Stimulated activated CD4-positive, alpha-beta T cell treated with anti-CD3 and anti-CD28 coated beads, Interleukin-15, amount 100 ng/mL, for 1 hour (primary cell): ENCODE measurements at places on chromosomes 13 and 19.

- peak; percentile 52 for DNase-seq
These were observed 33.0 kb downstream of the DEDD2 start for GRCh38 chr19:42184401-42184861.

DNA sequence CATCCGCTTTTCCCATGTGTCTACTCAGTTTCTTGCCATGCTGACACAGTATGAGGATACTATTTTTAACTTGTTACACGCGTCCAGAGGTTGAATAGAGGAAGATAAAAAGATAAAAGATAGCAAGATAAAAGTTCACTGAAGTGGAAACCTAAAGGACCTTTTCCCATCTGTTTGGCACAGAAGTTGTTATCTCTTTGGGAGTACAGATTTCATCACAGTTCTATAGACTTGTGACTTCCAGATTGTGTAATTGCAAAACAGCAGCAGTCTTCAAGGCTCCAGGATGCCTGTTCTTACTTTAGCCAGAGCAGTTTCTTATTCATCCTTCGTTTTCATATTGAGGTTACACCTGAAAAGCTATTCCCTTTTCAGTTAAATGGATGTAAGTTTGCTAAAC lies 369.2 kb downstream of the GPC5 start:
- DNase-seq = no peak

- DNase-seq = no peak
These were observed 708.2 kb downstream of the EFNB2 start for GRCh38 chr13:105827111-105827809.

DNA sequence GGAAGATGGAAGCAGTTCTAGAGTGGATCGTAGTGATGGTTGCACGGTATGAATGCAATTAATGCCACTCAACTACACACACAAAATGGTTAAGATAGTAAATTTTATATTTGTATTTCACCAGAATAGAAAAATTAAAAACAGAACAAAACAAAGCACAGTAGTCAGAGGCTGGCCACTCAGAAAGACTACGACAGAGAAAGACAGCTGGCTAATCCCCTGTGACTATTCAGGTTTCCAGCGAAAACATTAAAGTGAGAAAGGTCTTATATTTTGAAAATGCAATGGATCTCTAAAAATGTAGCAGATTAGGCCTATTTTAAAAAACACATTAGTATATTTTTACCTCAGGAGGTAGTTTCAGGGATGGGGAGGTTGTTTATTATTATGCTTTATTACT lies 131.3 kb upstream of the POSTN start:
- no peak for DNase-seq

DNA sequence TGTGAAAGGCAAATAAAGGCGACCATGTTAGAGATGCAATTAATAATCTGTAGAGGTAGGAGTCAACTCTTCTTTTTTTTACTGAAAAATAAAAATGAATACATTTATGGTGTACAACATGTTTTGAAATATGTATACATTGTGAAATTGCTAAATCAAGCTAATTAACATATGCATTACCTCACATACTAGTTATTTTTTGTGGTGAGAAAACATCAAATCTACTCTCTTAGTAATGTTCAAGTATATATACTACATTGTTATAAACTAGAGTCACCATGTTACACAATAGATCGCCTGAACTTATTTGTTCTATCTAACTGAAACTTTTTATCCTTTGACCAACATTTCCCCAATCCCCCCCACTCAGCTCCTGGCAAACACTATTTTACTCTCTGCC lies 143.2 kb downstream of the POU4F1 start:
- no peak for DNase-seq

- DNase-seq = no peak
These were observed 3.0 kb upstream of the DOCK6 start for GRCh38 chr19:11265177-11265784.

- no peak for DNase-seq
These were observed 10.0 kb upstream of the ATP12A start for GRCh38 chr13:24670174-24670573.

DNA sequence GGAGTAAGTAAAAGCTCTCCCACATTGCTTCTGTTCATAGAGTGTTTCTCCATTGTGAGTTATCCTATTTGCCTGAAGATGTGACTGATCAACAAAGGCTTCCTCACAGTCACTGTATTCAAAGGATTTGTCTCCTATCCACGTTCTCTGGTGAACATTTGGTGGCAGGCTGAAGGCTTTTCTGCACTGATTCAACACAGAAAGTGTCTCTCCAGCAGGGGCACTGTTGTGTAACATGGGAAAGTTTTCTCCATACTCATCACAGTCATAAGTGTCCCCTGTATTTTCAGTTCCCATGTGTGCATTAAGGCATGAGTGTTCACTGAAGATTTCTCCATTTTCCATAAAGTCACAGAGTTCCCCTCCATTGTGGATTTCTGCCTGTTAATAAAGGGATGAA lies 17.6 kb downstream of the ZNF121 start:
- DNase-seq = no peak

DNA sequence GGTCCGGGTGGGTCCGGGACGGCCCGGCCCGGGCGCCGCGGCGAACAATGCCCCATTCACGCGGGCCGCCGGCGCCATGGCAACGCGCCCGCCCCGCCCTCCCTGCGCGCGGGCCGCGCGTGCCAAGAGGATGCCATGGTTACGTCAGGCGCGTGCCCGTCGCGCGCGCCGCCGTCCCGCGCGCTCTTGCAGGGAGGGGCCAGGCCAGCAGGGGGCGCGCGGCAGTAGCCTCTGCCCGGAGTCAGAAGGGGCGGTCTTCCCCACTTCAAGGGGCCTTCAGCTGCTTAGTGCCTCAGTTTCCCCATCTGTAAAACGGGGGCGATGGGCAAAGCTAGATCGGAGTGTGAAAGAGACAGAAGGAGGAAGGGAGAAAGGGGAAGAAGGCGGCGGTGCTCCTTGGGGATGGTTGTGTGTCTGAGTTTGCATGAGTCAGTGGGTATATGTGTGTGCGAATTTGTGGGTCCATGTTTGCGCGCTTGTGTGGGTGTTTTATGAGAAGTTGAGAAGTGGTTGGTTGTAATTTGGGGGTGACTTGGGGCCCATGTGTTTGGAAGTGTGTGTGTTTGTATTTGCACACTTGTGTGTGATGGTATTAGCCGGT lies 11.6 kb upstream of the NFIX start:
- peak; percentile 79 for DNase-seq
